Spleen (tissue), 13 donors: ENCODE measurements at places on chromosomes 1 and 21. TPM values are rescaled to one million over a fixed set of nuclear protein-coding genes. Genes with fewer than 3 reads are reported as not detected.

The ADAMTS5 gene
- total RNA-seq = 23.1 TPM

The KIAA0040 gene
- total RNA-seq = 111 TPM

The GBP4 gene
- total RNA-seq = 44.5 TPM

The C1orf53 gene
- total RNA-seq = not detected

The BTF3L4 gene
- 30.9 TPM for total RNA-seq

The OPRD1 gene
- total RNA-seq = not detected

DNA sequence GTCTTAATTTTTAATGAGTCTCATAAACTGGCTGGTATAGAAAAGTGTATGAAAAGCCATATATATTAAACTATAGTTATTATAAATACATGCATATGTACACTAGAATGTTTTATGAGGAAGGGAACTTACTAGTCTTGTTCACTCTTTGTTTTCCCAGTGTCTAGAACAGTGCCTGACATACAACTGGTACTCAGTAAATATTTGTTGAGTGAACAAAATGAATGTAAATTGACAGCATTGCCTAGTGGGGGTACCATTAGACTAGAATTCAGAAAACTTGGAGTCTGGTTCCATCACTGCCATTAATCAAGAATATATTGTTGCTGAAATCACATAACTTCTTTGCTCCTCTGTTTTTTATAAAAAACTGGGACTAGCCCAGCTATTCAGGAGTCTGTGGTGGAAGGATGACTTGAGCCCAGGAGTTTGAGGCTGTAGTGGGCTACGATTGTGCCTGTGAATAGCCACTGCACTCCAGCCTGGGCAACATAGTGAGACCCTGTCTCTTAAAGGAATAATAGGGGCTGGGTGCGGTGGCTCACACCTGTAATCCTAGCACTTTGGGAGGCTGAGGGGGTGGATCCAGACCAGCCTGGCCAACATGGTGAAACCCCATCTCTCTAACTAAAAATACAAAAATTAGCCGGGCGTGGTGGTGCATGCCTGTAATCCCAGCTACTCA, 51.1 kb downstream of the NFIA start:
- DNase-seq = no peak

- DNase-seq = no peak
These were observed 25.3 kb downstream of the SH3BP5L start for GRCh38 chr1:248800459-248800858.

- no peak for DNase-seq
These were observed 12.0 kb downstream of the MAB21L3 start for GRCh38 chr1:116122955-116123757.

GRCh38 chr1:183178545-183178944, 7.5 kb upstream of the LAMC2 start:
- DNase-seq = no peak

DNA sequence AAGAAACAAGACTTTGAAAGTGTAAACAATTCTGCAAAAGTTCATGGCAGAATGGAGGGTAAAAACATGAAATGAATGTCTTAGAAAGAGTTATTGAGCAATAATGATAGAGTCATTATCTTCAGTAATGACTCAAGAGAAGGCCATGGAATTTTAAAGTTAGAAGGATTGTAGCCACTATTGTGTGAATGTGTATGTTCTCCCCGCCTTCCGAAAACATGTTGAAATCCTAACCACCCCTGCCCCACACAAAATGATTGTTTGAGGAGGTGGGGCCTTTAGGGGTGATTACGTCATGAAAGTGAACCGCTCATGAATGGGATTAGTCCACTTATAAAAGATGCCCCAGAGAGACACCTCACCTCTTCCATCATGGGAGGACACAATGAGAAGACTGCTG, 93.8 kb upstream of the CCDC190 start:
- DNase-seq = no peak

DNA sequence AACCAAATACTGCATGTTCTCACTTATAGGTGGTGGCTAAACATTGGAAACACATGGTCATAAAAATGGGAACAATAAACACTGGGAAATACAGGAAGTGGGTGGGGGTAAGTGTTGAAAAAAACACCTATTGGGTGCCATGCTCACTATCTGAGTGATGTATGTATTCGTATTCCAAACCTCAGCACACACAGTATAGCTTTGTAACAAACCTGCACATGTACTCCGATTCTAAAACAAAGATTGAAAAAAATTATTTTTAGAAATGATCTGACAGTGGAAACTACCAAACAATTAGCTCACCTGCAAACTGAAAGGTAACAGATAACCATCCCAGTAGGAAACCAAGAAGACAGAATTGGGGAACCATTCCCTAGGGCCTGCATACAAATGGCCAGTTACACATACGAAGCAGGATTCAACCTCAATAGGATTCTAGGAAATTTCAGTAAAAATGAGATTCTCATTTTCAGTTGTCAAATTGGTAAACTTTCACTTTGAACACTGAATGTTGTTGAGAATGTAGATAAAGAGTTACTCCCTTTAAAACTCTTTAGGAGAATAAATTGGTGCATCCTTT, 88.1 kb upstream of the LRRC8D start:
- DNase-seq = no peak

DNA sequence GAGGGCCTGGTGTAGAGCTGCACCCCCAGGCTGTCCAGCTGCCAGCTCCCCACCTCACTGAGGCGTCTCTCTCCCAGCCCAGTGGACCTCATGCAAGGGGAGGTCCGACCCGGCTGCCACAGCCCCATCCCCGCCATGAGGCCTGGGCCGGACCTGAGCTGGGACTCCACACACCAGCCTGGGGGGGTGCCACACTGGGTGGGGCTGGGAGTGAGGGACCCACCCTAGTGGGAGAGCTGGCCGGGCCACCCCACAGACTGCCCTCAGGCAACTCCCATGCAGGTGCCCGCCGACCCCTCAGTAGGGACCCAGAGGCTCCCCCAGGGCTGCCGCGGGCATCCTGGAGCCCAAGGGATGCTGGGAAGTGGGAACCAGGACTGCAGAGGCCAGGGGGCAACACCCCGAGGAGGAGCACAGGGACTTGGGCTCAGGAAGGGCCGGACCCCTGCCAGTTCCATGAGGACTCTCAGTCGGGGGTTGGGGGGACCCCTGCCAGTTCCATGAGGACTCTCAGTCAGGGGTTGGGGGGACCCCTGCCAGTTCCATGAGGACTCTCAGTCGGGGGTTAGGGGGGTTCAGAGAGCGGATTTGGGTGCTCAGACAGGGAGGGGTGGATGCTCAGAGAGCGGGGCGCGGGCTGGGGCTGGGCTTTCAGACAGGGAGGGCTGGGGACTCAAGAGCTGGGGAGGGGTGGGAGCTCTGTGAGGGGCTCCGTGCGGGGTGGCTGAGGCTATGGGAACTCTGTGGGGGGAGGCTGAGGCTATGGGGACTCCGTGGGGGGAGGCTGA, 1.2 kb upstream of the RNF223 start:
- DNase-seq = peak; percentile 63

DNA sequence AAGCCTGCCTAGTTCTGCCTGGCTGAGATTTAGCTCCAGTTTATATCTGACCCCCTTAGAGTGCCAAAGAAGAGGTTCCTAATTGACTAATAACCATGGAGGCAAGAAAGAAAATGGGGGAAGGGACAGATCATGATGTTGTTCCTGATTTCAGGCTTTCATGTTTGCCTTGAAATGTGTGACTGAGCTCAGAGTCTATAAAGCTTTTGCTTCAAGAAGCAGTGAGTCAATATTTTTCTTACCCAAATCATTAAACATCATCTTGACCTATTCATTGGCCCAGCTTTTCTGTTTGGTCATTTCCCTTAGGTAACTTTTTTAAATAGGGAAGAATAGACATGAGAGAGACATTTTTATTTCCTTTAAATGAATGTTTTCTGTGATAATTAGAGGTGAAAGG, 55.9 kb downstream of the HHAT start:
- DNase-seq = no peak

GRCh38 chr1:18536356-18536755, 55.6 kb downstream of the KLHDC7A start:
- DNase-seq = no peak

GRCh38 chr1:23384312-23385058, 14.8 kb upstream of the ZNF436 start:
- DNase-seq = no peak

DNA sequence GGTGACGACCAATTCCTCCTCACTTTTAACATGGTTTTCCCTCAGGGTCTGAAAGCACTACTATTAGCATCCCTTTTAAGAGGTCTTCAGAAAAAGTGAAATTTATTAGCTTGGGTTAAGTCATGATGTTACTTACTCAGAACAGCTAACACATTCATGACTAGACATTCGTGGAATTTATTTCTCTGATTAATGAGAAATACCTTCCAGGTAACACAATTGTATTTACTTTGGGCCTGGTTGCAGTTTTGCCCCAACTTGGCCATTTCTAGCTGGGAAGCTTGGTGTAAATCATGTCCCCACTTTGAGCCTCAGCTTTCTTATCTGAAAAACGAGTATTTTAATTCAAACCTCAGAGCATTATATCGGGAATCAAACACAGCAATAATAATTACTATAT, 119.2 kb upstream of the SPATA6 start:
- no peak for DNase-seq

- DNase-seq = no peak
These were observed 50.7 kb downstream of the IRF2BP2 start for GRCh38 chr1:234559152-234559901.

DNA sequence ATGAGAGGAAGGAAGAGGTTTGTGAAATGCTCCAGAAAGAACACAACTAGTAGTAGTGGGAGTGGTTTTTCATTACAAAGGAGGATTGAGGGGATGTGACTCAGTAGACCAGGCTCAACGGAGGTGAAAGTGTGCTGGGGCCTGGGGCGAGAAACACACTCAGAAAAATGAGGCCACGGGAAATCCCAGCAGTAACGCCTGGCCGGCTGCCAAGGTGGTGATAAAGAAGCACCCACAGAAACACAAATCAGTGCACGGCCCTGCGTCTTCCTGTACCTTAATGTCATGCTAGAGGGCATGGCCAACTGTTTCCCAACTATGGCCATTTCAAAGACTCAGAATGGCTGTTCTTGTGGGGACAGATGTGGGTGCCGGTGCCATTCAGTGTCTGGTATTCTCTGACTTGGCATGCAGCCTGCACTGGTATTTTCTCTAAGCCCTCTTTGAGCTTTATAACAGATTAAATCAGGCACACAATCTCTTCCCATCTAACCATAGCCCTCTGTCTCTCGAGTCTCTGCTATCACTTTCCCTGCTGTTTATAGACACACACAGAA, 38.2 kb downstream of the URB2 start:
- peak; percentile 89 for DNase-seq

DNA sequence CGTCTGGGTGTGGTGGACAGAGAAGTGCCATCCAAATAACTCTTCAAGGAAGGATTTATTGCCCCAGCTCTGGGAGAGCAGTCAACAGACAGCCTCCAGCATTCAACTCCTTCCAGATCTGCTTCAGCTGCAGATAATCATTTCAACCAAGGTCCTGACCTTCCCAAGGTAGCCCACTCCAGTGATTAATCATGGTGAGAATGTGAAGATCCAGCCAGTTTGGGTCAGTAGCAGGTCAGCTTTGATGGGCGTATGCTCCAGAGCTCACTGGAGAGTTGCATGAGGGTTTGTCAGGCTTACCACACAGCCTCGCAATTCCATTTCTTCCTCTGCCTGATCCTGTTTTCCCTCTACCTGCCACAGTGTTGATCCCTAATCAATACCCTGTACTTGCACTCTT, 214.5 kb upstream of the ZRANB2 start:
- DNase-seq = no peak

DNA sequence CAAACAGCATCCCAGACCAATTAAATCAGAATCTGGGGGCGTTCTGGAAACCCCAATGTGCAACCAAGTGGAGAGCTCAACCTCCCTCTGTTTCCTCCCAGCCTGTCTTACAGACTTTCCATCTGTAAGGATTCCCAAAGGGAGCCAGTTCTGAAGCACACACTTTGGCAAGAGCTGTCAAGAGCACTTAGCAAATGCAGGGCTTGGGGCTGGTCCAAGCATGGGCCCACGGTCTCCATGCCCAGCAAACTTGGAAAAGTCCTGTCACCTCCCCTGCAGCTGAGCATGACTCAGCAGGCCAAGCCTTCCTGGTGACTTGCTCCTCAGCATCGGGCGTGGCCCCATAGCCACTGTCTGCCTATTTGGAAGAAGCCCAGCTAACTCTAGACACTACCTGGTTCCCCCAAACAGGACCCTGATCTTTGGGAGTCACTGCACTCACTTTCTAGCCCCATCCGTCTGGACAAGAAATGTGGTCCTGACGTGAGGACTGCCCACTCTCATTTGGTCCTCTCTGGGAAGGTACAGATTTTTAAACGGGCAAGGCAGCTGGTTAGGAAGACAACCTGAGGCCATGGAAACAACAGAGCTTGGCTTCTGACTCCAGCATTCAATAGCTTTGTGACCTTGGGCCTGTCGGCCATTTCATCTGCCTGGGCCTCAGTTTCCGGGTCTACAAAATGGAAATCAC, 16.9 kb downstream of the SLC2A1 start:
- peak; percentile 85 for DNase-seq

- no peak for DNase-seq
These were observed 73.3 kb downstream of the CNIH3 start for GRCh38 chr1:224689374-224689773.

- DNase-seq = no peak
These were observed 22.6 kb downstream of the PHACTR4 start for GRCh38 chr1:28392027-28392652.

DNA sequence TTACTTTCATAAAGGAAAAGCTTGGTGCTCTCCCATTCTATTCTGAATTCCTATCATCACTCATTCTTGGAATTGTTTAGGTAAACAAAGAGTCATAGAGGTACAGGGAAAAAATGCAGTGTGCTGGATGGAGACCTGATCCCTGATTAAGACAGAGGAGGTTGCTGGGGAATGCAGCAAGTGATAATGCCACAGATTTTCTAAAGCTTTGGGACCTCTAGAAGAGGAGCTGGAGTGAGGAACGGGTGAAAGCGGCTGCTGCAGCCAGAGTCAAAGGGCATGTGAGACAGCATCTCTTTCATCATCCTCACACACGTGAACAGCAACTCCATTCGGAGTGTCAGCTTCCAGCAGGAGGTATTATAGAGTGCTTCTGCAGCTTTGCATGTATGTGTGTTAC, 54.9 kb upstream of the DIPK1A start:
- no peak for DNase-seq

- DNase-seq = no peak
These were observed 5.2 kb upstream of the AUNIP start for GRCh38 chr1:25864434-25864833.

- no peak for DNase-seq
These were observed 277.1 kb downstream of the AKT3 start for GRCh38 chr1:243572940-243573339.

- peak; percentile 77 for DNase-seq
These were observed 168.6 kb downstream of the HIVEP3 start for GRCh38 chr1:41749991-41750745.

DNA sequence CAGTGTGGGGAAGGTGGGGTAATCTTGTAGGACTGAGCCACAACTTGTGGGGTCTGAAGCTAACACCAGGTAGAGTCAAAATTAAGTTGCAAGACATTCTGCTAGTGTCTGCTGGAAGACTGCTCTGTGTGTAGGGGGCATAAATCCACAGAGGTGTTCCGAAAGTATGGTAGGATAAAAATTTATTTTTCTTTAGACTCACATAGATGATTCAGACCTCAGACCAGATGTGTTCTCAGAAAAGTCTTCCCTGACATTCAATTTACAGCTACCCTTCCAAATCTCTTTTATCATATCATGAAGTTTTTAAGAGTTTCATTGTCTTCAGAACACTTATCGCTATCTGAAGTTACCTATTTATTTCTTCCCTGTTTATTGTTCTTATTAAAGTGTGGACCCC, 21.3 kb downstream of the DUSP10 start:
- no peak for DNase-seq

- no peak for DNase-seq
These were observed 50.4 kb downstream of the EIF4G3 start for GRCh38 chr1:21126324-21126723.

- DNase-seq = no peak
These were observed 29.8 kb downstream of the GPA33 start for GRCh38 chr1:167060141-167061072.

GRCh38 chr21:44831227-44831860, 13.5 kb upstream of the SUMO3 start:
- no peak for DNase-seq
